ENCODE measurements at places on chromosomes 11 and 22. TPM values are rescaled to one million over a fixed set of nuclear protein-coding genes. Genes with fewer than 3 reads are reported as not detected.

OR52K1 gene
- total RNA-seq: not detected

OR6T1 gene
- not detected for total RNA-seq

HOATZ gene
- total RNA-seq: not detected

OR51B2 gene
- 0.09 TPM for total RNA-seq

FAM227A gene
- 1.1 TPM for total RNA-seq

DNA sequence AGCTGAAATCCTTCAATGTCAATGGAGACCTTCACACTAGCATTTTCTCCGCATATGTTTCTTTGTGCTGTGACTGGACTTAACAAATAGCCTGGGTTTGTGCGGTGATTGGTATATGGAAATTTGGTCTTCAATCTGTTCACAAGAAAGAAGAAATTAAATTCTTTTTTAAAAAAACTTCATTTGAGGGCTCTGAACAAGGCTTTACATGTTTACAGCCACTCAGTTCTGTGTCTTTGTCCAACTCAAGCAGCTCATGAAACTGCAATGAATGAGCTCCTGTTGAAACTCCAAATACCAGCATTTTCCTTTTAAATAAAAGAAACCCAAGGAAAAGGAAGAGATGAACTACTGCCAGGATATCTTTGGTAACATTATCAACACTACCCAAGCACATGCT lies 57.3 kb downstream of the PIK3C2A start:
- no peak overlapping the region for H3K27ac ChIP-seq
- H3K27me3 ChIP-seq: no peaks in the 10 kb centered on the region
- peaks cover 4% of the 10 kb centered on the region for H3K36me3 ChIP-seq
- H3K4me3 ChIP-seq: no peak overlapping the region

- no peak for DNase-seq
- H3K27ac ChIP-seq: no peak overlapping the region
- no peaks in the 10 kb centered on the region for H3K36me3 ChIP-seq
- peaks cover 5% of the 10 kb centered on the region for H3K4me1 ChIP-seq
Measured at GRCh38 chr11:75246006-75246670, 5.6 kb downstream of the TPBGL start.

DNA sequence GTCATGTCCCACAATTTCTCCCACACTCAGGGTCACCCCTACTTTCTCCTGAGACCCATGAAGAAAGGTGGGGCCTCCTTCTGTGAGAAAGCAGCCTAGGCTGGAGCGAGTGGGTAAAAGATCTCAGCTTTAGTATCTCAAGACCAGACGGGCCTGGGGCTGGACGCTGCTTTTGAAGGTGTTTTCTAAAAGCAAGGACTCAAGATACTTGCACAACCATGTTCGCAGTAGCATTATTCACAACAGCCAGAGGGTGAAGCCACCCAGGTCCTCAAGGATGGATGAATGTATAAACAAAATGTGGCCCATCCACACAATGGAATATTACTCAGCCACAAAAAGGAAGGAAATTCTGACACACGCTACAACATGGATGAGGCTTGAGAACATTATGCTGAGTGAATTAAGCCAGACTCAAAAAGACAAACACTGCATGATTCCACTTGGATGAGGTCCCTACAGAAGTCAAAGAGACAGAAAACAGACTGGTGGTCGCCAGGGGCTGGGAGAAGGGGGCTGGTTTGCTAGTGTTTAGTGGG lies 10.6 kb downstream of the SHANK2 start:
- H3K4me1 ChIP-seq: peaks cover 13% of the 10 kb centered on the region
- no peak for DNase-seq
- no peak overlapping the region for H3K4me3 ChIP-seq
- peaks cover 19% of the 10 kb centered on the region for H3K27me3 ChIP-seq
- H3K27ac ChIP-seq: no peak overlapping the region
- no peaks in the 10 kb centered on the region for H3K36me3 ChIP-seq

DNA sequence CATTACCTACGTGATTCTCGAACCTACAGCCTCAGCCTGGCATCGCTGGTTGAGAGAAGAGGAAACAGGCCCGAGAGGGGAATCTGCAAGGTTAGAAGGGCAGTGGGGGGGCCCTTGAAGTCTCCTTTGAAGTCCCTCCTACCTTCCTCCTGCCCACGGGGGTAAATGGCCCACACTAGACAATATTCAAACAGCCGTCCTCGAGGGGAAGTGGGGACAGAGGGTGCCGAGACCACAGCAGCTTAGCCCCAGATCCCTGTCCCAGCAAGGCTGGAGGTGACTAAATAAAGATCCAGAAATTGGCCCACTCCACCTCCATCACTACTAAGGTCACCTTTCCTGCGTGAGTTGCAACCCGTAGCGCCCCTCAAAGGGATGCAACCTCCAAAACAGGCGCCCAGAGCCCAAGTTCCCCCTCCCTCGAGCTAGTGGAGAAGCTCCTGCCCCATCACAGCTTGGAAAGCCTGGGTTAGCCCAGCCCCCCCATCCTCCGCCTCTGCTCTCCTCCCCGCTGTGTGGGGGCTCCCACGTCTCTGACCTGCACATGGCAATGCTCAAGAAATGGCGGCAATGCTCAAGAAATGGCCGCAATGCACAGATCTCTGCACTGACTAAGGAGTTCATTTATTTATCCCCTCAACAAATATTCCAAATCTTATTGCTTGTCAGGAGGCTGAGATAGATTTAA lies 788 bp upstream of the RASL10A start:
- DNase-seq: no peak
- no peak overlapping the region for H3K27ac ChIP-seq
- peaks cover 41% of the 10 kb centered on the region for H3K27me3 ChIP-seq
- H3K4me1 ChIP-seq: peaks cover 45% of the 10 kb centered on the region

- DNase-seq: peak; percentile 19
- peak overlapping the region; percentile 15 for H3K4me3 ChIP-seq
- no peaks in the 10 kb centered on the region for H3K4me1 ChIP-seq
- no peaks in the 10 kb centered on the region for H3K27me3 ChIP-seq
- no peak overlapping the region for H3K27ac ChIP-seq
- no peaks in the 10 kb centered on the region for H3K36me3 ChIP-seq
Measured at GRCh38 chr11:134762248-134763029, 350.4 kb upstream of the B3GAT1 start.

DNA sequence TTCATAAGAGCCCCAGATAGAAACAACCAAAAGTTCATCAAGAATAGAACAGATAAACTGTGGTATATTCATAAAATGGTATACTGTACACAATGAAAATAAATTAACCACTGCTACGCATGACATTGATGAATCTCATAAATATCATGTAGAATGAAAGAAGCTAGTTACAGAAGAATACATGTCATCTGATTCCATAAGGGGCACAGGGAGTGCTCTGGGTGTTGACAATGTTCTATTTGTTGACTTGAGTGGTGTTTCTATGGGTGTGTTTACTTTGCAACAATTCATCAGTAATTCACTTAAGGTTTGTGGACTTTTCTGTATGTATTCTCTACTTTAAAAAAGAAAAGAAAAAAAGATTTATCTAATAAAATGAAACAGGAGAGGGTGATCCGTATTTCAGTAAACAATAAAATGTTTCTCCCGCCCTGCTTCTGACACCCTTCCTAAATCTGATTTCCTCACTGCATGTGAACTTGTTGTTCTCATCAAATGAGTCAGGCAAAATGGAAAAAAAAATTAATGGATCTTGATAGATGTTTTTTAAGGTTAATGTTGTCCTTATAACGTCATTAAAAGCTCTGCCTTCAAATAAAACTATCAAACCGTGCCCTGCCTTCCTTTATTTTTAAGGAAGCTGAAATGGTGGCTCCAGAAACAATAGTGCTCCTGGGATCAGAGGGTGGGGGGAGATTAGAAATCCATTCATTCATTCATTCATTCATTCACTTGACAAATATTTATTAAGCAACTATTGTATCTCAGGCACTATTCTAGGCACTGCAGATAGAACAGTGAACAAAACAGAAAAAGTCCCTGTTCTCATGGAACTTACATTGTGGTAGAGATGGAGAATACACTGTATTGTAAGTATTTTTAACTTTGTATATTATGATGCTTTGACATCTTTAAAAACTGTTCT lies 77.2 kb upstream of the CD44 start:
- H3K36me3 ChIP-seq: no peaks in the 10 kb centered on the region
- no peak overlapping the region for H3K4me3 ChIP-seq
- no peak for DNase-seq
- no peak overlapping the region for H3K27ac ChIP-seq
- H3K27me3 ChIP-seq: no peaks in the 10 kb centered on the region
- no peaks in the 10 kb centered on the region for H3K4me1 ChIP-seq

DNA sequence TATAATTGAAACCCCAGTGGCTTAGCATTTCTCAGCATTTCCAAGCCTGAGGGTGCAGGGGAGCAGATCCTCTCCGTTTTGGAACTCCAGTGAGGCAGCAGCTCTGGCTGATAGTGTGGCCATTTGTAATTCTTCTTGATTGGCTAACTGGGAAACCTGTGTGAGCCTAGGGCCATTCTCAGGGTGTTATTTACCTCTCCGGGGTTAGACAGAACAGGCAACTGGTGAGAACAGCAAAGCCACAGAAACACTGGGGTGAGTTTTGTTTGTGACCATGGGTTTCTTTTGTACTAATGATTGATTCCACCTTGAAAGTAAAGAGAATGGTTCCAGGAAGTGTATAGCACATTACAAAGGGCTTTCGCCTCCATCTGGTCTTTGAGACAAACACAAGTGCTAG lies 2.4 kb upstream of the OR4X2 start:
- DNase-seq: no peak
- H3K4me3 ChIP-seq: no peak overlapping the region
- no peaks in the 10 kb centered on the region for H3K36me3 ChIP-seq

DNA sequence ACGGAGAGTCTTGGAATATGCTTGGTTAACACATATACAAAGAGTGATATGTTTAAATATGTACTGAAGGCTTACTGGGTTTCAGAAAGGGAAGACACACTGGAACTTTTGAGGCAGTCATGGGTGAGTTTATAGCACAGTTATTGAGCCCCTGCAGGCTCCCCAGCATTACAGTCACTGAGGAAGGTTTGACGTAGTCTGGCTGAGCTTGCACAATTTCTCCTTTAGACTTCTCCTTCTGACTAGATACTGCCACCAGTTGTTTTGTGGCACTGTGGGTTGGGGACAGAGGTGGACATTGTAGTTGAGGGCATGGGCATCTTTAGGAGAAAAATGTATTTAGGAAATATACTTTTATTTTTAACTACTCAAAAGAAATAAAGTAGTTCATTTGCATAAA lies 285.4 kb downstream of the C11orf87 start:
- H3K4me3 ChIP-seq: no peak overlapping the region
- H3K4me1 ChIP-seq: no peaks in the 10 kb centered on the region
- no peaks in the 10 kb centered on the region for H3K36me3 ChIP-seq

- no peaks in the 10 kb centered on the region for H3K4me1 ChIP-seq
- H3K36me3 ChIP-seq: no peaks in the 10 kb centered on the region
- no peak for DNase-seq
- H3K27me3 ChIP-seq: no peaks in the 10 kb centered on the region
Measured at GRCh38 chr11:129018991-129019390, 76.3 kb upstream of the TP53AIP1 start.

GRCh38 chr22:37267135-37267587 lies 15.1 kb upstream of the CYTH4 start:
- peak overlapping the region; percentile 7 for H3K27ac ChIP-seq
- H3K27me3 ChIP-seq: peaks cover 26% of the 10 kb centered on the region
- peak; percentile 63 for DNase-seq
- no peaks in the 10 kb centered on the region for H3K36me3 ChIP-seq

DNA sequence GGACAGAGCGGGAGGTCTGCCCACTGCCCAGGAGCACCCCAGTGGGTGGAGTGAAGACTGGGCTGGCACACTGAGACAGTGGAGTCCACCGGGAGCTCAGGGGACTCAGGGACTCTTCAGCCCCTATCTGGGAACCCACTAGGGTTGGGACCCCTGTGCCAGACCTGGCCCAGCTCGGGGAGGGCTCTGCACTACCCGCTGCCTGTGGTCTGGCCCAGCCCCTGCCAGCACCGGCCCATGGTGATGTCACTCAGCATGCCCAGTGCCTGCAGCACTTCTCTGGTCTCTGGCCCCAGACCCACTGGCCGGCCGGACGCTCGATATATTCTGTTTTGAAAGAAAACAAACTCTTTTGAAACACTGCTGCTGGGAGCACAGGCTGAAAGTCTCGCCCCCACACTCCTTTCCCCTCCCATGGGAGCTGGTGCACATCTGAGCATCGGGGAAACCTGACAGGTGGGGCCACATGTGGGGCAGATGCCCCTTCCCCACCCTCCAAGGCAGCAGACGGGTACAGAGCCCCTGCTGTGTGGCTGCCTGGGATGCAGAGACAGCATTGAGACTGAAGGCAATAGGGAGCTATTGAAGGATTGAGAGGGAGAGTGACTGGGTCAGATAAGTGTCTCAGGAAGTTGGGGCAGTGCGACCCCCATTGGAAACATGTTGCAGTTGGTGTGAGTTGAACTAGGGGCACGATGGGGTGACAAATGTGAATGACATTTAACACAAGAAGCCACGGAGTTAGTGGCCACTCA lies 62.9 kb downstream of the MYEOV start:
- peaks cover 5% of the 10 kb centered on the region for H3K4me1 ChIP-seq
- H3K36me3 ChIP-seq: no peaks in the 10 kb centered on the region
- no peak for DNase-seq
- H3K27me3 ChIP-seq: peaks cover 2% of the 10 kb centered on the region

- H3K4me1 ChIP-seq: peaks cover 7% of the 10 kb centered on the region
- DNase-seq: no peak
- no peak overlapping the region for H3K27ac ChIP-seq
Measured at GRCh38 chr22:39090426-39091064, 6.5 kb upstream of the APOBEC3H start.

DNA sequence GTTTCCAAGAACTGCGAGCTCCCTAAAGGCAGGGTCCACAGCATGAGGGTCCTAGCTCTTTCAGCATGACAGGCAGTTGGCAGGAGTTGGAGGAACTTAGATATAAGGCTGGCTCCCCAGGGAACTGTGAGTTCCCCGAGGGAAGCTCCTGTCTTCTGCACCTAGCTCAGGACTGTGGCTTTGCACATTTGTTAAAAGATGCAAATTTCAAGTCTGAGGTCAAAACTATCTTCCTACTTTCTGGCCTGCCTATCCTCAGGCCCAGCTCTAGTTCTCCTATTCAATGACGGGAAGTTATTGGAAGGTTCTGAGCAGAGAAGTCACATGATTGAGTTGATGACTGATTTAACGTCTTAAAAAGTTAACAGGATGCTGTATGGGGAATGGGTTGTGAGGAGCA lies 11.7 kb upstream of the UCP3 start:
- no peak overlapping the region for H3K4me3 ChIP-seq
- peaks cover 36% of the 10 kb centered on the region for H3K36me3 ChIP-seq
- DNase-seq: peak; percentile 48
- no peak overlapping the region for H3K27ac ChIP-seq

- DNase-seq: peak; percentile 24
- H3K4me1 ChIP-seq: peaks cover 12% of the 10 kb centered on the region
- no peak overlapping the region for H3K27ac ChIP-seq
- H3K4me3 ChIP-seq: no peak overlapping the region
- H3K27me3 ChIP-seq: peaks cover 2% of the 10 kb centered on the region
- no peaks in the 10 kb centered on the region for H3K36me3 ChIP-seq
Measured at GRCh38 chr11:126704096-126704495, 296.5 kb downstream of the KIRREL3 start.
